ENCODE measurements at places on chromosomes 5 and 9.

DNA sequence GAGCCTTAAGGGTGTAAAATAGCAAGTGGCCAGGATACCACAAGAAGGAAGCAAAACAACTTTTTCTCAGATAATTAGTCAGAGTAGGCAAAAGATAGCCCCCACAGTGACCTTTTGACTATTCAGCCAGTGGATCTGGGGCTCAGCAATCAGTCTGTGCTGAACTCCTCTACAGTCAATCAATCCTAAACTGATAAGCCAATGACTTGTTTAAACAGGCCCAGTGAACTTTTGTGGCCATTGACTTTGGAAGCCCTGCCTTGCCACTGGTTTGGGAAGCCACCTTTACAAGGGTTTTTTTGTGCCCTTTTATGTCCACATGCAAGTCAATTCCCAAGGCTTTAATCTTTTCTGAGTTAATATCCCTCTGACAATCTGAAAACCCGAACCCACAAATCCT, 1565.0 kb upstream of the WWC1 start:
- DNase-seq, result no peak

GRCh38 chr9:126694206-126695081, 80.7 kb downstream of the LMX1B start:
- no peak for DNase-seq

DNA sequence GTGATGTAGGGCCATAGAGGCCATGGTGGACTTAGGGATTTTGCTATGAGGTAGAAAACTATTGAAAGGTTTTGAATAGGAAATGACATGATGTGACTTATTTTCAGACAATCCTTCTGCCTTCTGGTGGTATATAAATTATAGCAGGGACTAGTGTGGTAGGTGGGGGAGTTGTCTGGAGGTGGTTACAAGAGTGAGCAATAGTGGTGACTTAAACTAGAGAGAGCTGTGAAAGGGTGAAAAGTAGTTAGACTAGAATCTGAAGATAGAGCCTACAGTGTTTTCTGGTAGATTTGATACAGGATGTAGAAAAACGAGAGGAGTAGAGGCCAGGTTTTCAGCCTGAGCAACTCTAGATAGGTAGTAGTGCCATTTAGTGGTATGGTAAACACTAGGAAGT, 32.3 kb downstream of the NAA35 start:
- no peak for DNase-seq

- DNase-seq, result peak; percentile 79
Measured at GRCh38 chr9:94213511-94214124, 45.5 kb upstream of the ZNF169 start.

DNA sequence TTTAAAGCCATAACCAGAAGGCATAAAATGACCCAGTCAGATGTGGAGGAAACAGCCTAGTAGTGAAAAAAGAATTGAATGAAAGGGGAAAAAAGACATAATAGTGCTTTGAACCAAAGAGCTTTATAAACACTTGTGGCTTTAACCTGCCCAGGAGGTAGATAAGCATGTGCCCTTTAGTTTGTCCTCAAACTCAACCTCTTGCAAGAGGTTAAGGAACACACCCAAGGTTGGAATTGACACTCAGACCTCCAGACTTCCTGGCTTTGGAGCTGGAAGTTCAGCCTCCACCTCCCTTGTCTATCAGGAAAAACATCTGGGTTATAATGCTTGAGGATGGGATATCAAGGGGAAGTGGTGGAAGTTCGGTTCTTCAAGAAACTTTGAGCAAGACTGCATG, 16.3 kb downstream of the NDUFA8 start:
- DNase-seq, result no peak

- no peak for DNase-seq
Measured at GRCh38 chr9:130333041-130333711, 67.6 kb downstream of the HMCN2 start.

- DNase-seq, result no peak
Measured at GRCh38 chr5:36301858-36302603, at the start of gene RANBP3L. Gene RANBP3L (minus strand): TSS chr5:36301902. CDS start chr5:36301416, 486 bp downstream.

DNA sequence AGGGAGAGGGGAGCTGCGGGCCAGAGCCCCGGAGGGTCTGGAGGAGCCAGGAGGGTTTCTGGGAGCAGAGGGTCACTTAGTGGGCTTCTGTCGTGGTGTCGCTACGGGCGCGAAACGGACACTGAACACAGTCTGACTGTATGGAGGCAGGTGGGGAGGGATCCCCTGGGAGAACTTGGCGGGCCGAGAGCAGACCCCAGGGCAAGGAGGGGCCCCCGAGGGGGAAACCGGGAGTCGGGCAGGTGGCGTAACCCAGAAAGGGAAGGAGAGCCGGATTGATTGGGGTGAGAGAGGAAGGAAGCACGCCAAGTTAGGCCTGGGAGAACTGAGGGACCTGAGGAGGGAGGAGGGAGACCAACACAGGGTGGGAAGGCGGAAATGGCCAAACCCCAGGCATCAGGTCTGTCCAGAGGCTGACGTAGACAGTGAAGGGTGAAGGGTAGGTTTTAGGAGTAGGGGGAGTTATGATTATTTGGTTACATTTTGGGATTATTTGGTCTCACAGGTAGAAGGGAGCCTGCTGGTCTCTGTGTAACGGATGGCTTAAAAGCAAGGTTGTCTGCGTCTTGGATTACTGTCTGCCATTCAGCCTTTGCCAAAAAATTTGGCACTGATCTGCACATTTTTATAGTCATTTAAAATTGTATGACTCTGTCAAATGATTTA, 3.3 kb upstream of the MSMP start:
- no peak for DNase-seq

DNA sequence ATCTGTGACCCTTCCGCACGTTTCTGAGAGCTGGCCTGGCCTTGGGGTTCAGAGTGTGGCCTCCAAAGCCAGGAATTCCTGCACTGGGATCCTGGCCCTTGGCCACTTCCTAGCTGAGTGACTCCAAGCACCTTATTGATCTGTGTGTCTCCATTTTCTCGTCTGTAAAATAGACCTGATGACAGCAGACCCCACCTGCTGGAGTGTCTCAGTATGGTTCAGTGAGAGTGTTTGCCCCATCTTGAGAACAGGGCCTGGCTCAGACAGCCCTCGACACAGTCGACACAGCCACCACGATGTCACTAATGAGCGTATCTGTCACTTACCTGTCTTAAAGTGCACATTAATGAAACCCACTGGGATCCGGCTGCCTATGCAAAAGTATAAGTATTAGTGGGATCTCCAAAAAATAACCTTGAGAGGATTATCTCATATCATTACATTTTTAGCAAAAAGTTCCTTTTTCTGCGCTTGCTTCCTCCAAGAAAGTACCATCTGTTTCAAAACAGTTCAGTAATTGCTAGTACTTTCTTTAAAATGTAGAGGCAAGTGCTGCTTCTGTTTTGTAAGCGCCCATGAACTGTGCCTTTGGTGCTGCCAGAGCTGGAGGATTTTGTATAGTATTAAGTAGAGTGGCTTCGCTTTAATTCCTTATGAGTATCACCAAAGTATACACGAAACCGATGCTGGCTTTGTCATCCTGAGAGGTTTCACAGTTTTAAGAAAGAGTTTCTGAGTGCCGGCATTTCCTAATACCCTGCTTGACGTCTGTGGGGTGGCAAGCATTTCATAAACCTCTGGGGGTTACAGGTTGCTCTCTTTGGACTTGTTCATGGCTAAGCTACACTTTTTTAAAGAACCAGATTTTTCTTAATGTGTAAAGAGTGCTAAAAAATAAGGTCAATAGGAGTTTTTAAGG, 31.7 kb downstream of the UBE2QL1 start:
- DNase-seq, result no peak

DNA sequence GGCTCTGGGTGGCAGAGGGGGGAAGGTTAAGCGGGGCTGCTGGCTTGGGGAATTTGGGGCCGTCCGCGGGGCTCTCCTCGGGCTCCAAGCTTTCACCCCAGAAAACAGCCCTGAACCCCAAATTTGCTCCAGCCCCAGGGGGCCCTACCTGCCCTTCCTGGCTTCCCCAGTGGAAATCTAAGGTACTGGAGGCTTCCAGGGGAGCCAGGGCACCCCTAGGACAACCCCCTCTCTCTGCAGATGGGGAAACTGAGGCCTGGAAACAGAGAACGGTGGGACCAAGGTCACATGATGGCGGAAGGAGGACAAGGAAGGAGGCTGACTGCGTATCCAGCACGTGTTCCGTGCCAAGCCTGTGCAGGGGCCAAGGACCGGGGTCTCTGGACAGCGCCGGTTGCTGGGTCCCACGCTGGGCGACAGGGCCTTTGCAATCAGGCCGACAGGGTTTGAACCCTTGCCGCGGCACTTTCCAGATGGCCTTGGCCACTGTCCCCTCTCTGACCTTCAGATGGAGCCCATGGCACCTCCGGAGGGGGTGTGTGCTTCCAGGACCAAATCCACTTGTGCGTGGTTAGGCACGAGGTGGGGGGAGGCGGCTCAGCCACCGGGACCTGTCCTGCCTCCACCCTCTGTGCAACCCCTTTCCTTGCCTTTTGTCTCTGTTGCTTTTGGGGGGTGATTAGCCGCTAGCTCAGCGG, 183.1 kb downstream of the C9orf50 start:
- DNase-seq, result no peak

GRCh38 chr9:70053864-70054263, 10.2 kb downstream of the MAMDC2 start:
- DNase-seq, result no peak

GRCh38 chr9:134886413-134886913, 5.9 kb downstream of the FCN2 start:
- no peak for DNase-seq

- DNase-seq, result no peak
Measured at GRCh38 chr9:99003308-99003707, 59.6 kb downstream of the COL15A1 start.

GRCh38 chr5:64207978-64208377, 42.3 kb downstream of the RNF180 start:
- no peak for DNase-seq

GRCh38 chr5:10653043-10653442, 89.2 kb downstream of the ANKRD33B start:
- DNase-seq, result no peak

- no peak for DNase-seq
Measured at GRCh38 chr9:108535526-108535925, 320.3 kb downstream of the ACTL7B start.

DNA sequence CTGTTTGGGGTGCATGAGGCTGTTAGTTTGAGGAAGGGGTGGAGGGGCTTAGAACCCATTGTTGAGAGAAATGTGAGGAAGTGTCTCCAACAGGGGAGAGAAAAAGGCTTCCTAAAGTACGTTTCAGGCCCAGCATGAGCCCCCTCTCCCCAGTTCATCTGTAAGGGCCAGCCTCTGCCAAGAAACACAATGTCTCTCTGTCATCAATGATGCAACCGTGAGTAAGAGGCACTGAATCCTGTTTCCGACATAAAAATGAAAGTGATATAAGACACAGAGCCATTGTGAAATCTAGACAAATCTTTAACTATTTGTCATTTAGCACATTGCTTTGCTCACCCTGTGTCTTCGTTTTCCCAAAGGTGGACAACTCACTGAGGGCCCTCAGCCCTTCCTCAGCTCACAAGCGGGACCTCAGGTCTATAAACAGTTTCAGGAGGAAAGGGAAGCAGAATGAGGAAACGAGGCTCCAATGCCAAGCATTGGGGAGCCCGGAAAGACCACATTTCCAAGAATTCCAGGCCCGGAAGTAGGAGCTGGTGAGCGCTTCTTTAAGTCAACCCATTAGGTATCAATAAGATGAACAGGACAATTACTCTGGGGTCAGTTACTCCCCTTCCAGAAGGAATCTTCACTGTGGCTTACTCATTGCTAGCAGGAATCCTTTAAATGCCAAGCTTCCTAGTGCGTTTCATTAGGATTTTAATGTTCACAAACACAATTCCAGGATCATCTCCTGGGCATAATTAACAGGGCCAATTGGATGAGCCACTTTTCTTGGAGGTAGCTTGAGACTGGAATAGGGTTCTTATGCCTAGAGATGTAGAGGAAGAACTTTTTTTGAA, 59.0 kb upstream of the KLF4 start:
- DNase-seq, result peak; percentile 73

- DNase-seq, result no peak
Measured at GRCh38 chr9:102106439-102106838, 368.0 kb upstream of the GRIN3A start.

GRCh38 chr9:126429190-126429589, 102.6 kb downstream of the MVB12B start:
- no peak for DNase-seq

- DNase-seq, result no peak
Measured at GRCh38 chr5:4703931-4704458, 436.1 kb upstream of the ADAMTS16 start.

DNA sequence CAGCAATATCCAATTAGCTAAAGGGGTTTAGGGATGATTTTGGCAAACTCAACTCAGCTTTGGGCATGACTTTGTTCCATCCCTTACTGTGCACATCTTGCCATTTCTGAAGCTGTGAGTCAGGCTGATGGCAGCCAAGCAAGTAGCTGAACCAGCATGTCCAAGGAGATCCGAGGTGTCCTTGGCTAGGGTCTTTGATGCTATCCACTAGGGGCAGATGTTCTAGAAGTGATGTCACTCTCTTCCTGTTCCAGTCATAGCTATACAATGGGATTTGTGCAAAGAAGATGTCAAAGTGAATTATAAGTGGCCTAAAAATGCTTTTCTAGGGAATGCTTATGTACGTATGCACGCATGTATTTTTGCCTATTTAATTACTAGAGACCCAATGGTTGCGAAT, 160.8 kb upstream of the PAPPA start:
- no peak for DNase-seq

GRCh38 chr5:152309926-152310450, 95.1 kb downstream of the NMUR2 start:
- DNase-seq, result no peak

DNA sequence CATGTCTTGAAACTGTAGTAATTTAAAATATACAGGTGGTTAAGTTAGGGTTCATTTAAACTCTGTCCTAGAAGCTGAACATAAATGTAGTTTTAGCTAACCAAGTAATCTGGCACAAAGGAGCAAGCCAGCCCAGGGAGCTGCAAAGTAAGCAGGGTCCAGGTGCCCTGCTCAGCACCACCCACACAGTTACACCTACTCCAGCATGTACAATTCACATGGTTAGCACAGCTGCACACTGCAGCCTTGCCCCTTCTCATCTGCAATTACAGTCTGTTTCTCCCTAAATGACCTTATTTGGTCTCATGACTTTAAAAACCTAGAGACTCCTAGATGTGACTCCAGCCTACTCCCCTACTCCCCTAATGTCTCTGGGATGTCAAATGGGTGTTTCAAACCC, 128.4 kb downstream of the EPB41L4A start:
- no peak for DNase-seq

DNA sequence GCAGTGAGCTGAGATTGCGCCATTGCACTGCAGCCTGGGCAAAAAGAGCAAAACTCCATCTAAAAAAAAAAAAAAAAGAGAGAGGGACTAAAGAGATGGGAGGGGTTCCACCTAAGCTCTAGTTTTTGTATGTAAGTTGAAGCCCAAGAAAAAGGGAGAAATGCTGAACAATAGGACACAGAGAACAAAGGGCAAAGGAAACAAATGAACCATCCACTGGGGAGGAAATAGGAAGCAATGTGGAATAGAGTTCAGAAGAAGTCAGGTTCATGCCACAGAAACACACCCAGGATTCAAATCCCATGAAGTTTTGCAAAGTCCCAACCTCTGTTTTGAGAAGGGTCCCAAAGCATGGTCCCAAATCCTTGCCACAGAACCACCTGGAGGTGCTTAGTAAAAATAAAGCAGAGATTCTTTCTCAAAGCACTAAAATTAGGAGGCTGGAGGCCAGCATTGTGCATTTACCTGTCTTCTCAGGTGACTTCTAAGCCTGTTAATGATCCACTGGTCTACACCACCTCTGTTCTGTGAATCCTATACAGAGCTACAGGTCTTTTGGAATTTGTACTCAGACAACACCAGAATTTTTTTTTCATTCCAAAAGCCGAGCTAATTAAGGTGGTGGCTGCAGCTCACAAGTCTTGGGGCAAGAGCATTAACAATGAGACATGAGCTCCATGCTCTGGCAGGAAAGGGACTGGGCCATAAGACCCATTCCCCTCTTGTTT, 177.6 kb downstream of the DOCK8 start:
- DNase-seq, result no peak

- DNase-seq, result no peak
Measured at GRCh38 chr9:84151640-84152039, 171.0 kb downstream of the RMI1 start.

All from AG08396 (cell line).